Effector CD4-positive, alpha-beta T cell (primary cell): ENCODE measurements at places on chromosomes 13 and 19.
A peak's percentile ranks its signal among the peaks of the same experiment; 100 is the strongest.

- no peak for DNase-seq
Observed at GRCh38 chr13:82344867-82345266, 1537.4 kb downstream of the SLITRK1 start.

DNA sequence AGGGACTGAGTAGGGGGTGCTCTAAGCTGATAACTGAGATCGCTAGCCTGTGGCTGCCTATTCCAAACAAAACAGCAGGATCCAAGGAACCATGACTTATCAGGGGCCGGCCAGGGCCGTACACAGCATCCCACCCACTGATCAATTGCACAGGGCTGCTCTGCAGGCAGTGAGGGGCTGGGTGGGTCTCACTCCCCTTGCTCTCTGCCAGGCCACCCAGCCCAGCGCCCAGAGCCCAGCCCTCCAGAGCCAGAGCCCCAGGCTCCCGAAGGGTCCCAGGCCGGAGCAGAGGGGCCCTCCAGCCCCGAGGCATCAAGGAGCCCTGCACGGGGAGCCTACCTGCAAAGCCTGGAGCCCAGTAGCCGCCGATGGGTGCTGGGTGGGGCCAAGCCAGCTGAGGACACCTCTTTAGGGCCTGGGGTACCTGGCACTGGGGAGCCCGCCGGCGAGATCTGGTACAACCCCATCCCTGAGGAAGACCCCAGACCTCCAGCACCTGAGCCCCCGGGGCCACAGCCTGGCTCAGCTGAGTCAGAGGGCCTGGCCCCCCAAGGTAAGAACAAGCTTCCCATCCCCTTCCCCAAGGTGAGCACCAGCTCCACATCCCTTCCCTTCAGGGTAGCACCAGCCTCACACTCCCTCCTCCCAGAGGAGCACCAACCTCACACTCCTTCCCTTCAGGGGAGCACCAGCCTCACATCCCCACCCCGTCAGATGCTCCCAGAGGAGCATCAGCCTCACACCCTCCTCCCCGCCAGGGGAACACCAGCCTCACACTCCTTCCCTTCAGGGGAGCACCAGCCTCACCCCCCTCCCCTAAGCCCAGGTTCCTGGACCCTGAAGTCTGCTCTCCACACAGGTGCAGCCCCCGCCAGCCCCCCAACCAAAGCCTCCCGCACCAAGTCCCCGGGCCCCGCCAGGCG lies 1.9 kb downstream of the SYDE1 start:
- no peak for DNase-seq

DNA sequence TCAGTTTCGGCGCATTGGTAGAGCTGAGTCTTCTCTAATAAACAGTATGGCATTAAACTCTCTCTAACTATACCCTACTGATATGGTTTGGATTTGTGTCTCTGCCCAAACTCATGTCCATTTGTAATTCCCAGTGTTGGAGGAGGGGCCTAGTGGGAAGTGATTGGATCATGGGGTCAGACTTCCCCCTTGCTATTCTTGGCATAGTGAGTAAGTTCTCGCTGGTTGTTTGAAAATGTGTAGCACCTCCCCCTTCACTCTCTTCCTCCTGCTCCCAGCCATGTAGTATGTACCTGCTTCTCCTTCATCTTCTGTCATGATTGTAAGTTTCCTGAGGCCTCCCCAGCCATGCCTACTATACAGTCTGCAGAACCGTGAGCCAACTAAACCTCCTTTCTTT lies 682.7 kb upstream of the ARGLU1 start:
- no peak for DNase-seq

DNA sequence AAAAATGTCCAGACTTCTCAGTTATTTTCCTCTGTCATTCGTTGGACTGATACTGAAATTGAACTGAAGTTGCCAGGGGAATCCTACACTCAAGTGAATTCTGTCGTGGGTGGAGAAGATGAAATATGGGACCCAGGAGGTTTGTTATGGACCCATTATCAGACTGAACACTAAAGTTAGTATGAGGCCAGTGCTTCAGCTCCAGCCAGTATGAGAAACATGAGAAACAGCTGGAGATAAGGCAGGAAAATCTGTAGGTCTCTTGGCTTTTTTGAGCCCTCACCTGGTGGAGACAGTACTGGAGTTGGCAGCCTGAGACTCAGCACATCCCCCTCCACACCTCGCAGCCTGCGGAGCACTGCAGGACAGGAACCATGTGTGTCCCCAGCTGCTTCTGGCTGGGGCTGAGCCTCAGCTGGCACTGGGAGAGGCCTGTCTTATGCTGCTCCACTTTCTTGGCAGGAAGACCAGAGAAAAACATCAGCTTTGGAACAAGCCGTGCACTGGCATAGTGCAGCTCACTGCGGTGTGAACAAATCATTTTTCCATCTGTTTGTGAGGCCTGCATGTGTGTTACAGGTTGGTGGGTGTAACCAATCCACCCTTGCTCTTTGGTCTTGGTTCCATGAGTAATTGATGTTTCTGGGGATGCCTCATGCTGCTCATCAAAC lies 641.0 kb downstream of the FGF9 start:
- no peak for DNase-seq

GRCh38 chr13:42836930-42837690 lies 55.7 kb downstream of the FAM216B start:
- DNase-seq = no peak

DNA sequence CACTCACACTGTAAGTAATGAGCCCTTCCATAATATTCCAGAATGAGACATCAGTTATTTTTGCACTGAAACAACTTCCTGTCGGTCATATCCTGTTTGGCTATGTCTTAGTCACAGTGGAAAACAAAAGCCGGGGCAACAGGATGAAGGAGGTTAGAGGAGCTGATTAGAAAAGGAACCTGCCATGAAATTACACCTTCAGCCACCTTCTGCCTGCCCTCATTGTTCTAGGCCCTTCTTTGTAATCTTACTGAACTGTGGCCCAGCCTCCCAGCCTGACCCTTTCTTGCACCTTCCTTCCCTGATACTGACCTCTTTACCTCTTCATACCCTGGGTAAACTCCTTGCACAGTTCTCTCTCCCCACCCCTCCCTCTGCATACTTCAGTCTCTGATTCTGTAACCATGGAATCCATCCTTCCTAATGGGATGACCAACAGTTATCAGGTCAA lies 67.3 kb downstream of the DOCK9 start:
- peak; percentile 3 for DNase-seq

- no peak for DNase-seq
Observed at GRCh38 chr13:30147421-30147820, 159.9 kb downstream of the KATNAL1 start.

DNA sequence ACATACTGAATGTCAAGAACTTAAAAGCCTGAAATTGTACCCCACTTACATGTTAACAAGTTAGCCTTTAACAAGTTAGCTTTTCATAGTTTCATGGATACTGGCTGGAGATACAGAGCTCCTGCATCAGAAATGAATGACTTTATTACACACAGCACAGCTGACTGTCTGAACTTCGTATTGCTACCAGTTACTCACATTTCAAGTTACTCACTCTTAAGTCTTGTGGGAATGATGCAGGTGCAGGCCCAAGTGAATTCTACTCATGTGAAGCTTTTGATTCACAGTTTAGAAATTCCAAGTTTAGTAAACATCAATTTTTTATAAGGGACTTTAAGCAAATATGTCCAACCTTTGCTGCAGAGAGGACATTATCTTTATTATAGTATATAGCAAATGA lies 762.2 kb upstream of the PRR20A start:
- no peak for DNase-seq

DNA sequence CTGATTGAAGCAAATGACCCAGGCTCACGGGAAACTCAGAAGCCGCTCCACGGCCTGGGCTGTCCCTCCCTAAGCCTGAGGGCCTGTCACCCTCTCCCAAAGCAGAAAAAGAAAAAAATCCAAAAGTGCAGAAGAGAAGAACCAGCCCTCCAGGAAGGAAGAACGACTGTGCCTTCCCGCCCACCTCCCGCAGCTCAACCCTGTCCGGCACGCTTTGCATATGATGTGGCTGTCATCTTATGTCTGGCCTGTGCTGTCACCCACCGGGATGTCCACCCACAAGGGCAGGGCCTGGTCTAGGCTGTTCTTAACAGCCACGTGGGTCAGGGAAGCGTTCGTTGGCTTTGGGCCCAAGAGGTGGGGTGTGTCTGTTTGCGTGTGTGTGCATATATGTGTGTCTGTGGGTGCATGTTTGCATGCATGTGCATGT lies 13.7 kb downstream of the ZBTB7A start:
- DNase-seq = no peak

GRCh38 chr13:58908019-58908679 lies 1255.6 kb downstream of the DIAPH3 start:
- DNase-seq = no peak

- DNase-seq = no peak
Observed at GRCh38 chr13:95087746-95088305, 213.4 kb downstream of the ABCC4 start.

DNA sequence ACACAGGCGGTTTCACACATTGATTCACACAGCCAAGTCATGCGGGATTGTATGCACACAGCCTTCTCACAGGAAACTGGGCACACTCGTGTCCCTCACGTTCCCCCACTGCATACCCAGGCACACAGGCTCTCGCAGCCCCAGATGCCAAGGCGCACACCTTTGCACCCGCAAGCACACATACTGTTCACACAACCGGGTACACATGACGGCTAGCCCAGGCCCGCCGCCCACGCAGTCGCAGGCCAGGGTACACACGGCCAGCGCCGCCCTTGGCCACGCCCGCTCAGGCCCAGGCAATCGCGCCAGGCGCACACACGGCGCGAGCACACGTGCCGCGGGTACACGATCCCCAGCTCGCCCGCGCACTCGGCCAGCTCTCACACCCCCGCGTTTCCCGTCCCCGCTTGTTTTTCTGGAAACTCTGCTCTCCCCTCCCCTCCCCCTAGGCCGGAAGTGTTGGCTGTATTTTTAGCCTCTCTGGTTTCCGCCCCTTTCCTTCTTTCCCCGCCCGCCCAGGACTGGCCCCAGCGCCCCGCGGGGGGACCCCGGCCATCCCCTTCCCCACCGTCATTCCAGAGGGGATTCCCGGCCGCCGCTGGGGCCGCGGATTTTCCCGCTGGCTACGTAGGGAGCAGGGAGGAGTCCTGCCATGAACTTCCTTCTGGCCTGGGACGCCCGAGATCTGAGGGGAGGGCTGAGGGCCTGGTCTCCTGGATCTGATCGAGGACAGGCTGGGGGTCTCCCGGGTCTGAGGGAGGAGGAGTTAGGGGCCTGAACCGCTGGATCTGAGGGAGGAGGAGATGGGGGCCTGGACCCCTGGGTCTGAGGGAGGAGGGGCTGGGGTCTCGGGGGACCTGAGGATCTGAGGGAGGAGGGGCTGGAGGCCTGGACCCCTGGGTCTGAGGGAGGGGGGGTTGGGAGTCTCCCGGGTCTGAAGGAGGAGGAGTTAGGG lies 4.0 kb upstream of the ZFP36 start:
- peak; percentile 81 for DNase-seq

GRCh38 chr19:17719730-17720400 lies 585 bp downstream of the MAP1S start:
- DNase-seq = no peak

GRCh38 chr13:98083507-98083906 lies 59.4 kb upstream of the FARP1 start:
- DNase-seq = no peak

- DNase-seq = peak; percentile 25
Observed at GRCh38 chr13:28324181-28324789, 170.6 kb downstream of the FLT1 start.
